ENCODE measurements at places on chromosomes 3 and 15.

DNA sequence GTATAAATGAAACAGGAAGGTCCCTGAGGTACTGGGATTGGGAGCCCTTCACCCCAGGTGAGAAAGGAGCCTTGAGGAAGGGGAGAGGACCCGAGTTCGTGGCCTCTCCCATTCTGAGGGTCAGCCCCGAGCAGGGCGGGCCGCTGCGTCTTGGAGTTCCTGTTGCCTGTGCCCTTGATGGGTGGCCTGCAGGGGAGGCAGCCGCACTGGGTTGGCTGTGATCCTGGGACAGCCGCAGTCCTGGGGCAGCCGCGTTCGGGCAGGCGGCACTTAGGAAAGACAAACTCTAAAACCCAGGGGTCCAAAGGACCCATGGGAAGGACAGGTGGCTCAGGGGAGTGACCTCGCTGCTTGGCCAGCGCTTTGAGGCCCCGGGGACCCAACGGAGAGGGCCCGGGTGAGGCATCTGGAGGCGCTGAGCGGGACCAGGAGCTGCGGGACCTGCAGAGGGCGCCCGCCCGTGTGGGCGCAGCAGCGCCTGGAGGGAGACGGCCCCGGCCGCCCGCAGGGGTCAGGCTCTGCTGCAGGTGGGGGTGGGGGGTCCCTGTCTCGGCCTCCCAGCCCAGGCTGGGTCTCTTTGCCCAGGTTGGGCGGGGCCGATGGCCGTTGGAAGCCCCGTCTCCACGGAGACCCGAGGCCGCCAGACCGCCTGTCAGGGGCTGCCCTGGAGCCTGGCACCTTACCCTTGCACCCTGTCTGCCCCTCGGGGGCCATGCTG lies 65.1 kb downstream of the HMCES start:
- no peak for DNase-seq

GRCh38 chr3:176971613-176972174 lies 225.6 kb downstream of the TBL1XR1 start:
- DNase-seq = no peak

DNA sequence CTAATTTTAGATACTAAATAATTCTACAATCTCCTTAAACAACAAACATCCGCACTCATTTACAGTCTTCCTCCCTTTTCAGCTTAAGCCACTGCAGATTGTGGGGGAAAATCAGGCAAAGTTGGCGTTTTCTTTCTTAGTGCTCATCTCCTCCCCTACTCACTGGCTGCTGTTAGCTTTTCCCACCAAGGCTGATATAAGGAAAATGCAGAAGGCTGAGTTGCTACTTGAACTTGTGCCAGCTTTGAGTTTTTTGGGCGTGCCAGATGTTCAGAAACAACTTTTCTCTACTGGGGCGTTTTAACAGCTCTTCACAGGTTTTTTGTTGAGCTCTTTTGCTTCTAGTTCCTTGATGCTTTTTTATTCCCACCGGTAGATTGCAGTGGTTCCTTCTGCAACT lies 222.0 kb downstream of the PYDC2 start:
- DNase-seq = no peak

GRCh38 chr15:43251871-43252250 lies 14.9 kb downstream of the TGM5 start:
- no peak for DNase-seq

DNA sequence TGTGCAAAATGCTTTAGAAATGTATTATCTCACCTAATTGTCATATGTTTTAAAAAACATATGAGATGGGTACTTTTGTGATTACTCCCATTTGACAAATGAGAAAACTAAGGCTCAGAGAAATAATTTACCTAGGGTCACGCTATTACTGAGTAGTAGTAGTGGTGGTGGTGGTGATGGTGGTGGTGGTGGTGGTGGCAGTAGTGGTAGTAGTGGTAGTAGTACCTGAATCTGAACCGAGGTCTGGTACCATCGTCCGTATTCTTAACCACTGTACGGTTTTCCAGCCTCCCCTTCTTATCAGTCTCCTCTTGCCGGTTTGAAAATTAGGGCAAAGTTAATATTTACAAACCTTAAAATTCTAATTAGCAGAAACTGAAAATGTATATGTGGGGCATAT lies 102.4 kb downstream of the KLHL25 start:
- no peak for DNase-seq

DNA sequence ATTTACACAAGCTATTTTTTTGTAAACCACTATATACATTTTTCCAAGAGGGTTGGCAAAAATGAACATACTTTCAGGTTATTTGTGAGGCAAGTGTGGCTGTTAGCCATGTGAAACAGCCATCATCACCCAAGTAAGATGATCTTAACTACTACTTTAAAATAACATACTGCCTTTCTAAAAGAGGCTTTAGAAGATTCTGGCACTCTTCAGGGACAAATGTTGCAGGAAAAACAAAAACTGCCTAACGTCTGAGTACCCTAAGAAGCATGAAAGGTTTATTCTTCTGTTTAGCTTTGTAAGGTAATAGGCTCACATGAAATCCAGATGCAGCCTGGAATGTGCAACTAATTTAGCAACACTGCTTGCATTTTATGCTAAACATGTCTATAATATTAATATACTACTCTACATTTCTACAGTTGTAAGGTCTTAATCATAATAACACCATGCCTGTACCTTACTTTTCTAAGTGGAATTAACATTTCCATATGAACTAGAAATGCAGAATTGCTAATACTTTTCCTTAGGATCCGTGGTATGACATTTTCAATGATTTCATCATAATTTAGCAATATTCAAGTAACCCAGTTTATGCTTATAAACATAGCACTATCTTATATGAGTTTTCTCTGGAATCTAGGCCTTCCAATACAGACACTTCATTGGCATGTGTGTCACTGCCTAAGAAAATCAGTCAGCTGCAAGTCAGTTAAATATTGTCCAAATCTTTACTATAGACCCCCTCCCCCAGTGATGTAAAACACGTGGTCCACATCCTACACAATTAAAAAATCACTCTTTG lies 4.5 kb upstream of the LSAMP start:
- DNase-seq = no peak

DNA sequence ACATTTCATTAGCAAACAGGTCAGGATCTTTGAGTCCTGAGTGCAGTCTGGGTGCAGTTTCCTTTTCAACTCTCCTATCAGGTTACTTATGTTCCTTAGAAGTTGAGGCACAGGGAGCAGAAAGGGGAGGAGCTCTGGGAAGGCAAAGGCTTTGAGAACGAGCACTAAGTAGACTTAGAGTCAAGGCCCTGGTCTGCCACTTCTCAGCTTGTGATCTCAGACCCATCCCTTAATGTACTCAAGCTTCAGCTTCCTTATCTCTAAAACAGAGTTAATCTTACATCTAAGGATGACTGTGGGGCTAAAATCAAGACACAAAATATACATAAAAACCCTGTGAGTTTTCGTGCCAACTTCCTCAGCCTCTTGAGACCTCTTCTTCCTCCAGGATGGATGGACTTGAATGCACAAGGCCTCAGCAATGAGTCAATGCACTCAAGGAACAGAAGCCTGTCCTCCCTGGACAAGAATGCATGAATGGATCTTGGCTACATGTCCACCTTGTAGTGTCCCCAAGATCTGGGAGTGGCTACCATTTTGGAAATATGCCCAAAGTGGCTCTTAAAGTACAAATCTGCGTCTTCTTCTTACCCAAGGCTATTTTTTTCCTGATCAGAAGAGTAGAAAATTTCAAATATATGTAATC lies 105.1 kb downstream of the WDR76 start:
- DNase-seq = no peak
